ENCODE measurements at places on chromosomes 5 and 9.

GRCh38 chr9:69455311-69455710, 130.3 kb downstream of the ENTREP1 start:
- H3K36me3 ChIP-seq = no peaks in the 10 kb centered on the region
- H3K27me3 ChIP-seq = no peaks in the 10 kb centered on the region
- no peaks in the 10 kb centered on the region for H3K4me1 ChIP-seq
- no peak overlapping the region for H3K27ac ChIP-seq

- no peak overlapping the region for H3K4me3 ChIP-seq
- H3K27ac ChIP-seq = no peak overlapping the region
- H3K4me1 ChIP-seq = peaks cover 24% of the 10 kb centered on the region
- no peaks in the 10 kb centered on the region for H3K27me3 ChIP-seq
- DNase-seq = peak; percentile 55
These were observed 53.5 kb downstream of the PPP2R2B start for GRCh38 chr5:146825033-146825432.

DNA sequence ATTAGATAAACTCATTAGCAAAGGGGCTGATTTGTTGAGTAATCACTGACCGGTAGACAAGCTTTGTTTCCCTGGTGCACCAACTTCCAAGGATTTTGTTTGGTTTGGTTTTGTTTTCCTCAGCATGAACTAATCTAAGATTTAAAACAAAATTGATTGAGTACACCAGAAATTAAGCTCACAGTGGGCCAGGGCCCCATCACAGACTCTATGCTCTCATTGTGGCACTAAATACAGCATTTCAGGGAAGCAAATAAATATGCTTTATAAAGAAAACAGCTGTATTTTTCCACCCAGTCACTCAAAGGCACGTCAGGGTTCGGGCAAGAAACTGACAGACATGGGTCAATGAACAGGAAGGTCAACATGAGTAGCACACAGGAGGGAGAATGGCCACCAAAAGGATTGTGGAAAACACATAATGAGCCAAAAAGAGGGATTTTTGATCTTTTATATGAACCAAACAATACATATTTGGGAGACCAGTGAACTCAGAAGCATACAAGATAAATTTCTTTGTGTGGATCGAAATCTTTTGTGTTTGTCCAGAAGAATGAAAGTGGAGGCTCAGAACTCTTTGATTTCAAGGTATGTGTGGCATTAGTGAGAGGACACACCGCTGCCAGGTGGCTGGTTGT, 8.8 kb downstream of the CFAP77 start:
- H3K4me3 ChIP-seq = no peak overlapping the region
- DNase-seq = no peak
- no peak overlapping the region for H3K27ac ChIP-seq
- H3K36me3 ChIP-seq = no peaks in the 10 kb centered on the region
- H3K4me1 ChIP-seq = no peaks in the 10 kb centered on the region
- peaks cover 17% of the 10 kb centered on the region for H3K27me3 ChIP-seq

GRCh38 chr9:19149230-19149629, 21.9 kb upstream of the PLIN2 start:
- peak; percentile 82 for DNase-seq
- no peaks in the 10 kb centered on the region for H3K4me1 ChIP-seq
- H3K4me3 ChIP-seq = no peak overlapping the region
- H3K27me3 ChIP-seq = no peaks in the 10 kb centered on the region
- H3K36me3 ChIP-seq = no peaks in the 10 kb centered on the region

DNA sequence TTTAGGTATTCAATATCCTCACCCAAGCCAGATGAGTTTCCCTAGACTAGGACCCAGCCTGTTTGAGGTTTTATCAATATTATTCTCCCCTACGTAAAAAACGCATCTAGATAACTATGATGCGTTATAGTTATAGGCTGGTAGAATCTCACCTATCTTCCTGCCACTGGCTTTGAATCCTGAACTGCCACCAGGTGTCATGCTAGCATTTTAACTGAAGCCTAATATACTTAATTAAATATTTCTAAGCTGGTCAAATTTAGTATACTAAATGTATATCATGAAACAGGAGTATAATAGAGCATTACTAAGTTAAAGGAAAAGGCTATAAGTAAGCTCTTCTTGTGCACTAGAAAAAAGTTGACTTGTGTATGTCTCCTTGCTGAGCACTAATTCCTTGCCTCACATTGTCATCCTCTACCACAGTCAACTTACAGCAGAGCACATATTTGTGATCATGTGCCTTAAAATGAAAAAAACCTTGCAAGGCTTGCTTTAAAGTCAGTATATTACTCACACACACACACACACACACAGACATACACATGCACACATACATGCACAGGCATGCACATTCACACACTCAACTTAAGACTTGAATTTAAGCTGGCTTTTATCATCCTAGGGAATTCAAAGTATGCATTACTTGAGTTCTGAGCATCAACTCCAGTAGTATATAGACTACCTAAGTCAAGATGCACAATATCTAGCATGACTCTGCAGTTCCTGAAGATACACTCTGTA, 303.4 kb downstream of the ADGRV1 start:
- H3K4me1 ChIP-seq = peaks cover 6% of the 10 kb centered on the region
- no peaks in the 10 kb centered on the region for H3K27me3 ChIP-seq
- no peaks in the 10 kb centered on the region for H3K36me3 ChIP-seq
- no peak overlapping the region for H3K4me3 ChIP-seq
- no peak overlapping the region for H3K27ac ChIP-seq
- no peak for DNase-seq

- H3K27me3 ChIP-seq = no peaks in the 10 kb centered on the region
- H3K27ac ChIP-seq = peak overlapping the region; percentile 92
- H3K4me1 ChIP-seq = peaks cover 38% of the 10 kb centered on the region
- no peaks in the 10 kb centered on the region for H3K36me3 ChIP-seq
These were observed 62.8 kb downstream of the RAPGEF1 start for GRCh38 chr9:131677049-131677443.

DNA sequence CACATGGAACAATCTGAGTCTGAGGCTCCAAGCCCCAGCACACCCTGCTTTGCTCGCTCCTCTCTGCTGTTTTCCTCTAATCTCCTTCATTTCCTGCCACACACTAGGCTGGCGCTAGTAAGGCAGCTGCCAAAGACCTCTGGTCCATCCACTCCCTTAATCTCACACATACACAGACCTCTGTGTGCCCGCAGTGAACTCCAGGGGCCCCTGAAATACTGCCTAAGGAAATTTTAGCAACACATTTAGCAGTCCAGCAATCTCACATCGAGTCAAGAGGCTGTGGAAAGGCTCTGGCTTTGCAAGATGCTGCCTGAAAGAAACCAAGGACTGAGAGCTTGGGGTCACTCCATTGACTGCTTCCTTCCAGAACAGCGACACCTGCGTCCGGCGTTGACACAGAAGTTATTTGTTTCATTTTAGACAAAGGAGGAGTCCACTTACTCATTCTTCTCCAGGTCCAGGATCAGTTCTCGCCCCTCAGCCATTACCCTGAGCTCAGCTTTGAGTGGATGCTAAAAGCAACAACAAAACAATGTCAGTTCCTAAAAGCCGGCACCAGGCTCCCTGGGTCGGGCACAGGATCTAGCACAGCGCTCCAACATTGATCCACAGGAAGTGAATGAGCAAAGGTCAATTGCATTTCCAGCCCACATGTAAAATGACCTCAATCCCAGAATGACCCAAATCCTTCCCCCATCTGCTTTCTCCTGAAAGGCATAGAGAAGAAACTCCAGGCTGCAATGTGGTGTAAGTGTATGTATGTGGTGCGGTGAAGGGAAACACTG, 11.5 kb downstream of the ADAM19 start:
- no peaks in the 10 kb centered on the region for H3K27me3 ChIP-seq
- peaks cover 32% of the 10 kb centered on the region for H3K4me1 ChIP-seq
- no peak overlapping the region for H3K4me3 ChIP-seq
- H3K27ac ChIP-seq = peak overlapping the region; percentile 56

GRCh38 chr9:107696302-107696701, 206.7 kb upstream of the KLF4 start:
- H3K36me3 ChIP-seq = no peaks in the 10 kb centered on the region
- no peaks in the 10 kb centered on the region for H3K4me1 ChIP-seq
- H3K27ac ChIP-seq = no peak overlapping the region
- peaks cover 7% of the 10 kb centered on the region for H3K27me3 ChIP-seq
- H3K4me3 ChIP-seq = no peak overlapping the region

GRCh38 chr9:96460470-96460869, 10.5 kb downstream of the HABP4 start:
- DNase-seq = no peak
- H3K27me3 ChIP-seq = no peaks in the 10 kb centered on the region
- no peak overlapping the region for H3K27ac ChIP-seq
- peaks cover 27% of the 10 kb centered on the region for H3K36me3 ChIP-seq

DNA sequence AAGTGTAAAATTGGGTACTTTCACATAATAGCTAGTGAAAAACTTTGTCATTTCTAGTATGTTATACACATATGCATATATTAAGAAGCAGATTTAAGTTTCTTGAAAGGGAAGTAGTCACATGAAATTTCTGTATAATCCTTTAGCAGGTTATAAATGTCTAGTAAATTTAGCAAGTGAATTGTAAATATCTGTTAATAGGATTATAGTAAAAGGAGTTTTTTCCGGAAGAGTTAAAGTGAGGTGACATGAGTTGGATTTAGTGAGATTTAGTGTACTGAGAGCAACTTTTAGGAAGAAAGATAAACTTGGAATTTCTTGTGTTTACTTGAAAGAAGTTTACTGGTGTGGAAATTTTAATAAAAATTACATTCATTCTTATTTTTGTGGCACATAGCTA, 38.4 kb downstream of the SPIN1 start:
- DNase-seq = no peak
- H3K27ac ChIP-seq = no peak overlapping the region
- no peaks in the 10 kb centered on the region for H3K4me1 ChIP-seq
- no peak overlapping the region for H3K4me3 ChIP-seq

DNA sequence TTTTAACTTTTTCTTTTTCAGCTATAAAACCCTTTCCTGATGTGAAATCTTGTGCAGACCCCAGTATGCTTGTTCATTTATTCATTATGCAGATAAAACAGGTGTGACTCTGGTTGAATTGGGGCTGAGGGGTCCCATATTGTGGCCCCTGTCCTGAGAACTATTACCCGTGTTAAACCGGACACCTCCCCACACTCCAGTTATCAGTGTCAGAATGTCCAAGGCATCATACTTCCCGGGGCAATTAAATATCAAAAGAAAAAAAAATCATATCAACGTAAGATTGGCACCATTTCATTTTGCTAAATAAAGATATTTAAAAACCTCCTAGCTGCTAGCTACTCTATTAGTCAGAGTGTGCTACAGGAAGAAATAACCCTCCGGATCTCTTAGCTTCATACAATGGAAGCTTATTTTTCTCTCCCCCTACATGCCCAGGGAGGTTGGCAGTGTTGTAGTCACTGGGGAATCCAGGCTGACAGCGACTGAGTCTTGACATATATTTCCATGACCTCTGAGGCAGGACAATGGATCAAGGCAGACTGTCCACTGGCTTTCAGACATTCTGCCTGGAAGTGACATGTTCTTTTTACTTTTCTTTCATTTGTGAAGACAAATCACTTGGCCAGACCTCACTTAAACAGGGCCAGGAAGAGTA, 170.0 kb downstream of the SEC61B start:
- no peak for DNase-seq
- H3K27me3 ChIP-seq = no peaks in the 10 kb centered on the region
- H3K4me1 ChIP-seq = peaks cover 6% of the 10 kb centered on the region
- H3K36me3 ChIP-seq = no peaks in the 10 kb centered on the region

GRCh38 chr5:14148890-14149671, 5.9 kb downstream of the TRIO start:
- H3K4me3 ChIP-seq = no peak overlapping the region
- H3K27ac ChIP-seq = peak overlapping the region; percentile 61
- peaks cover 67% of the 10 kb centered on the region for H3K4me1 ChIP-seq
- no peak for DNase-seq

DNA sequence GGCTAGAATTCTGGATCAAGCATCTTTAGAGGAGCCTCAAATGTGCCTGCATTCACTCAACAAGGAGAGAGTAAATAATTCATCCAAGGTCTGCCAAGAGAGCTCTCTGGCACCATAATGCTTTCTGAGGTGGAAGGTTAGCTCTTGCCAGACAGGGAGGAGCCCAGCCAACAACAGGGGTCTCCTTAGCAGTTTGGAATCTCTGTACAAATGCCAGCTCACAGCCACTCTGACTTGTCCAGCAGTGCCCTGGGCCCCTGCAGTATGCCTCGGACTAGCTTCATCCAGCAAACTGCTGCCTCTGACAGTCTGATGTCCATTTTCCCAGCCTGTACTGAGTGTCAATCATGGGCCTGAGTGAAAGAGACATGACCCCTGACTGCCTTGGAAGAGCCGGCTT, 127.2 kb upstream of the SLC44A1 start:
- no peak overlapping the region for H3K27ac ChIP-seq
- no peaks in the 10 kb centered on the region for H3K27me3 ChIP-seq
- no peaks in the 10 kb centered on the region for H3K36me3 ChIP-seq
- no peak for DNase-seq
- H3K4me3 ChIP-seq = no peak overlapping the region

- H3K36me3 ChIP-seq = no peaks in the 10 kb centered on the region
- H3K27ac ChIP-seq = no peak overlapping the region
- H3K4me1 ChIP-seq = no peaks in the 10 kb centered on the region
- no peaks in the 10 kb centered on the region for H3K27me3 ChIP-seq
These were observed 115.0 kb downstream of the KIAA1958 start for GRCh38 chr9:112601636-112602035.

GRCh38 chr9:112473986-112474385, 12.6 kb upstream of the KIAA1958 start:
- H3K27me3 ChIP-seq = no peaks in the 10 kb centered on the region
- no peaks in the 10 kb centered on the region for H3K4me1 ChIP-seq
- no peak overlapping the region for H3K27ac ChIP-seq
- DNase-seq = no peak
- H3K36me3 ChIP-seq = peaks cover 11% of the 10 kb centered on the region

DNA sequence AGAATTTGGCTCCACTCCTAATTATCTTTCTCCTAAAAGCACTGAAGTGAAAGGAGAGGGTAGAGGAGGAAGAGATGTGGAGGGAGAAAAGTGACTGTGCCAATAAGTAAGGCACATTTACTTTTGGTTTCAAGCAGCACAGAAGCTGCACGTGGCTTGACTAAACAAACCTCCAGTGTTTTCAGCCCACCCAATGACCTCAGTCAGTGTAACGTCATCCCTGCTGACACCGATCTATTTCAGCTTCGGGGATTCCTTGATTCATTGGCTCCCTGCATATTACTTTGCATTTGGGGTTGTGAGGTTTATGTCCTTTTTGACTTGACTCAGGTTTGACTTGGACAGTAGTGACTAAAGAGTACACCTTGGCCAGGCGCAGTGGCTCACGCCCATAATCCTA, 35.6 kb upstream of the NIM1K start:
- no peaks in the 10 kb centered on the region for H3K27me3 ChIP-seq
- DNase-seq = no peak
- H3K27ac ChIP-seq = no peak overlapping the region
- H3K4me3 ChIP-seq = no peak overlapping the region

DNA sequence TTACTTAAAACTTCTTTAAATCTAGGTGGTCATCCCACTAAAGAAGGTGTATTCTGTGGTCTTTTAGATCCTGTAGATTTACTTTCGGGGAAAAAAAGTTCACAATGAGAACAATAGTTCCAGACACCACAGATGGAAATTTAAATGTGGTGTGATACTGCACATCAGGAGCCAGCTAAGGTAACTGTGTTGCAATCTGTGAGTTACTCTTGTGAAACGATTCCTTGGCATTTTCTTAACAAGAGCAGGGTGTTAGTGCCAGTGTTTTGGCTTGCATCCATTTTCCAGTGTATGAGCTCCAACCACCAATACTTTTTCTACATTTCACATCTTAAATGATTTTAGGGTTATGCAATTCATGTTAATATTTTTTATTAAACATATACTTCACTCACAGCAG, 674.5 kb downstream of the CETN3 start:
- no peak overlapping the region for H3K27ac ChIP-seq
- H3K4me3 ChIP-seq = no peak overlapping the region
- H3K4me1 ChIP-seq = no peaks in the 10 kb centered on the region
- H3K36me3 ChIP-seq = no peaks in the 10 kb centered on the region
